Stimulated activated CD4-positive, alpha-beta T cell treated with anti-CD3 and anti-CD28 coated beads, Interleukin-4, amount 100 ng/mL, for 24 hours (primary cell): ENCODE measurements at places on chromosomes 11 and 22.

DNA sequence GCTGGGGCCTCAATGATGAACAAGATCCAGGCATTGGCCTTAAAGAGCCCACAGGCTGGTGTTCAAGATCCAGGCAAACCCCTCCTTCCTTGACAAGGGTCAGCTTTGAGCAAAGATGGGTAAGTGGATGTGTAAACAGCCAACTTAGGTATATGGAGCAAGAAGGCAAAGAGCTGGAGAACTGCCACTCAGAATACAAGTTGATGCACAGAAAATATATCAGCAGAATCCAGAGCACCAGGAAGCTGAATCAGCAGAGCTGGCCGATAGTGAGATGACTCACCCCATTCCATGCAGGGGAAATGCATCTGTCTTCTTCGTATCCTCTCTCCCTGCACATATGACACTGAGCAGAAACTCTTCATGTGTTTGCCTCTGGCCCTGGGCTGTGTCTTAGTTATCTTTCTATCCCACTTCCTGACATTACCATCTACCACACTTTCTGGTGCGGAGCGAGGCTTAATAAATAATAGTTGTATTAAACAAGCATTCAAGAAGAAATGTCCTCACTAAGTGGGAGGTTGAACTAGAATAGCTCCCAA is 57.8 kb downstream of the ENDOD1 start:
- no peak for DNase-seq

DNA sequence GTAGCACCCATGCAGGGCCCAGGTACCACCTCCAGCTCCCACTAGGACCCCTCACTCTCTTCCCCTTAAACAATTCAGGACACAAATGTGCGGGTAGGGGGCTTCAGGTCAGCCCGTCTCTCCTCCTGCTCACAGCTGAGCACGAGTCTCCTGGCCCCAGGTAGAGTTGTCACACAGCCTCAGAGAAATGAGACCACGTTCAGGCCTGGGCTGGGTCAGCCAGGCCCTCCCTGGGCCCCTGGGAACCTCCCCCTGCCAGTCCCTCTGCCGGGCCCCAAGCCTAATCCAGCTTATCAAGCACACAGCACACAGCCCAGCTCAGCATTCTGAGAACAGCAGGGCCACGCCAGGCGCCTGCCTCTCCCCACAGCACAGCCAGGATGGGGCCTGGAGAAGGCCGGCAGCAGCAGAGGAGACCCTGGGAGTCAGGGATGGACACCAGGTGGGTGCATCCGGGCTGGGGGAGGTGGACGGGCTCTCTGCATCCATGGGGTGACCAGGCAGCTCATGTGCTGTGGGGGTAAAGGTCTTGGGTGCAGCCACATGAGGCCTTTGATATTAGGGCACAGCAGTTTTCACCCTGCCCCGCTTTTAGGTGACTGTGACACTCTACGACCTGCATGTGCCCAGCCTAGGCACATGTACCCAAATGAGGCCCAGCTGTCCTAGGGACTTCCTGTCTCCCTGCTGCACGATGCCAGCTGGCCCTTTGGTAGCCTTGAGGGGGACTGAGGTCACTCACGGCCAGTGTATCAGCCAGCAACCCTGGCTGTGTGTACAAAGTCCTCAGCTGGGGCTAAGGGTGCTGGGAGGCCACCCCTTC is 87.0 kb downstream of the MORC2 start:
- DNase-seq = no peak

- DNase-seq = no peak
Observed at GRCh38 chr11:86812322-86812670, 12.0 kb downstream of the PRSS23 start.

GRCh38 chr11:127552446-127552845 is 551.9 kb upstream of the KIRREL3 start:
- no peak for DNase-seq

DNA sequence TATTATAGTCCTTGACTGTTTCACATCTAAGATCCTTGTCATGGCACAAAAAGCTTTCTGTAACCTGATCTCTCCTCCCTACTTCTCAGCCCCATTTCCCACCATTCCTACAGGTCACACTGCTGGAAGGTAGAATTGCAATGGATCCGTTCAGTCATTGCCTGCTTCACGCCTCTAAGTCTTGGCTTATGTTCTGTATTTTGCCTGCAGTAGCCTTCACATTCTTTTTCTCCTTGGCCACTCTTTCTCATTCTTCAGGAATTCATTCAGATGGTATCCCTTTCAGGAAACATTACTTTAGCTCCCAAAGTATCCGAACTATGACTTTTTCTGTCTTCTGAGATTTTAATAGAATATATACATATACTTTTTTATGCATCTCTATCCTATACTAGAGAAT is 731.5 kb downstream of the NTM start:
- DNase-seq = no peak

DNA sequence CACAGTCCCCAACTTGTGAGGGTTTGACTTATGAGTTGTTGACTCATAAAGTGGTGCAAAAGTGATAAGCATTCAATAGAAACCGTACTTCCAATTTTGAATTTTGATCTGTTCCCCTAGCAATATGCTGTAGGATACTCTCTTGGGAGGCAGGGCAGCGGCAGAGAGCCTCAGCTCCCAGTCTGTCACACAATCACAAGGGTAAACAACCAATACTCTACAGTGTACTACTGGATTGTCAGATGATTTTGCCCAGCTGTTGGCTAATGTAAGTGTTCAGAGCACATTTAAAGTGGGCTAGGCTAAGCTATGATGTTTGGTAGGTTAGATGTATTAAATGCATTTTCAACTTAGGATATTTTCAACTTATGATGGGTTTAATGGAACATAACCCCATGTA is 13.7 kb upstream of the NXPE2 start:
- no peak for DNase-seq

- DNase-seq = no peak
Observed at GRCh38 chr22:27598792-27599191, 202.8 kb downstream of the MN1 start.

GRCh38 chr22:27152033-27152432 is 494.6 kb downstream of the MIAT start:
- no peak for DNase-seq

DNA sequence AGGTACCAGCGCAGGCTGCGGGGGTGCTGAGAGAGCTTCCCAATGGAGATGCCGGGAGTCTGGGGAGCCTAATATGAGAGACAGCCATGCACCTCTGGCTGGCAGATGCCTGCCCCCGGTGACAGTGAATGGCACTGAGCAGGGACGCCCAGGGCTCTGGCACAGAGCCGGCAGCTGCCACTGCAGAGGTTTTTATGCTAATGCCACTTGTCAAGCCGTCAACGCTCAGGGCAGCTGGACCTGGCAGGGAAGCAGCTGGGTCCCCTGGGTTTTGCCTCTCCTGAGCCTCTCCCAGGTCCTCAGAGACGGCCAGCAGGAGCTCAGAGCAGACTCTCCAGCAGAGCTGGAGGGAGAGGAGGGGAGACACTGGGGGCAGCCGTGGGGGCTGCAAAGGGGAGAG is 573.6 kb downstream of the BUD13 start:
- no peak for DNase-seq

DNA sequence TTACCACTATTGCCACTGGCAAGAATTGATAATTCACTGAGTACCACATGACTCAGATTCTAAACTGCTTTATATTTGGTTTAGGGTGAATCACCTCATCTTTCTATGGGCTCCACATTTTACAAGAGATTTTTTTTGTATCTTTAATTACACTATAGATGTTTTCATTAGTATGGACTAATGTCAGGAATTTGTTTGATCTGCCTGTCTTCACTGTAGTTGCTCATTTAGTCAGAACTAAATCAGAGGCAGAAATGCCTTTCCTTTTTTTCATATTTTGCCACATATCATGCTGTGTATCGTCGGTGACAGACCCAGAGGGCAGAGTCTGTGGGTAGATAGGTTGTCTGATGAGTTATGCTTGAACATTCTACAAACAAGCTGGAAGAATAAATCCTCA is 524.1 kb downstream of the METTL15 start:
- DNase-seq = no peak

DNA sequence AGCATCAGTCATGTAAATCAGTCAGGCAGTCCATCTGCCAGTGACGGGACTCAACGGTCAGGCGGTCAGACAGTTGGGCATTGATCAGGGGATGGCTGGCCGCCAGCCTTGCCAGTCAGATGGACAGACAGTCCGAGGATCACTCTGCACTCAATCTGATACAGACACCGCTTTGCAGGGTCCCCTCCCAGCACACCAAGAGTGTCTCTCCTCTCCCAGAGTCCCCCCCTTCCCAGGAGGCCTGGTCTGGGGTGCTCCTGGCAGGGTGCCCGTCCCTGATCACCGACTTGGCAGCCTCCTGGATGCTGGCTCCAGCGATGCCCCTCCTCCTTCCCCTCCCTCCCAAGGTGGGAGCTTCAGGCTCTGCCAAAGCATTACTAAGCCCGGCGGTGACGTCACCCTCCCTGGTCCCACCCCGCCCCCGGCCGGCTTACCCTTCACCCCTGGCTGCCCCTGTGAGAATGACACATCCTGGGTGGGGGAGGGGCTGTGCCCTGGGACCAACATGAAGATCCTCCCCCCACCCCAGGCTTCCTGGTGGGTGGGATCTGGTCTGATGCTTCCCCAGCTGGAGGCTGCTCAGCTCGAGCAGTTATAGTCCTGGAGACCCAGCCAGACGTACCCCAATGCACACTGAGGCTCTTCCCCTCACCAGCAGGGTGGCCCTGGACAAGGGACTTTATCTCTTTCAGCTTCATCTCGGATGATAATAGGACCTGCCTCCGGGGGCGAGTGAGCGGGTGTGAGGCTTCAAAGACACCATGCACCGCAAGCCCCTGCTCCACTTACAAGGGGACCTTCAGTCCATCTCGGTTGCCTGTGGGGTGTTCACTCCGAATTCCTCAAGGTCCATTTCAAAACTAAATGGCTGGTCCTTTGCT is 69.2 kb downstream of the CD82 start:
- no peak for DNase-seq

DNA sequence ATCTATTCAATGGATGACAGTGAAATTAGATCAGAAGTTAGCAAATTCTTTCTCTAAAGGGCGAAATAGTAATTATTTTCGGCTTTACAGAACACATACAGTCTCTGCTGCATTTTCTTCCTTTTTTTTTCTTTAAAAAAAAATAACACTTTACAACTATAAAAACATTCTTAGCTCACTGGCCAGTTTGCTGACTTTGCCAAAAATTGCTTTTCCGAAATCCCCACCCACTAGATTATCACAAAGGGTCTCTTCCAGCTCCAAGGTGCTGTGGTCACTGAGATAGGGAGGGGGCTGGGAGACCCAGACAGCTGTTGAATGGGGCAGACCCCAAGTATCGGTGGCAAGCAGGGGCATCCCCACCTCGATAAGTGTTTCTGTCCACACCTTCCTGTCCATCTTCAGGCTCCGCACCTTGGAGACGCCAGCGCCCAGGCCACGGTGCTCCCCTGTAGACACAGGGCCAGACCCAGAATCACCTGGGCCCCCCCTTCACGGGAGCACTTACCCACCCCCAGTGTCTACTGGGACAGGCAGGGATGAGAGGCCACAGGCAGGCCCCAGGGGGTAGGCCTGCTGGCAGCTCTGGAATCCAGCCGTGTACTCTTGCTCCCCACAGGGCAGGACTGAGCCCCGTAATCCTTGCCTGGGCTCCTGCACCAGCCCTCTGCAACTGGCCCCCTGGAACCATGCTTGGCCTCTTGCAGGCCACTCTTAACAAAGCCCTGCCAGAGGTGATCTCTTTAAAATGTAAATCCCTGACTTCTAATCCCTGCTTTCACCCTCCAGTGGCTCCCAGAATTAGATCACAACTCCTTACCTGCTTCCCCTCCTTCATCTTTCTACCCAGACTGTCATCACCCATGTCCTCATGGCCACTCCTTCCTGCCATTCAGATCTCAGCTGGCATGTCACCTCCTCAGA is 31.5 kb upstream of the PDE2A start:
- DNase-seq = no peak

- DNase-seq = no peak
Observed at GRCh38 chr11:70496591-70497535, 98.5 kb downstream of the CTTN start.

DNA sequence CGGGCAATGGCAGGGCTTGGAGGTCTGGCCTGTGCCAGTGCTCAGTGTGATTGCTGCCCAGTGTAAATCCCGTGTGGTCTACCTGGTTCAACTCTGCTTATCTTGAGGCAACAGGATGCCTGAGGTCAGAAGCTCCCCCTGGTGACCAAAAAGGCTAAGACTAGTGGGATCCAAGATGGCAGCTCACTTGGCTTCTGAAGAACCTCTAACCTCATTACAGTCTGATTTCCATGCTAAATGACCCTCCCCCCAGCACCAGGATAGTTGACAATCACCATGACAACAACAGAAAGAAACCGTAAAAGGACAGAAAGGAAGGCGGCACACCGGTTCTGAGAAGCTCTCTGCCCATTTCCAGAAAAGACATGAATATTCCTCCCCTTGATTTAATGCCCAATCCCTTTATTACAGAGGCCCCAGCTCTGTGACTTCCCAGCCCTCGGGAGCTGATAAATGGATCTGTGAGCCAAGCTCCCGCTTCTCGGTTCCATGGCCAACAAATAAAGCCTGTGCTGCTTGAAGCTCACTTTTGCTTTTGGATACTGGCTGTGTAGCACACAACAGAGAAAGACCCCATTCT is 398.4 kb downstream of the CTTN start:
- DNase-seq = no peak

- DNase-seq = no peak
Observed at GRCh38 chr11:30451167-30451566, 128.3 kb downstream of the ARL14EP start.

DNA sequence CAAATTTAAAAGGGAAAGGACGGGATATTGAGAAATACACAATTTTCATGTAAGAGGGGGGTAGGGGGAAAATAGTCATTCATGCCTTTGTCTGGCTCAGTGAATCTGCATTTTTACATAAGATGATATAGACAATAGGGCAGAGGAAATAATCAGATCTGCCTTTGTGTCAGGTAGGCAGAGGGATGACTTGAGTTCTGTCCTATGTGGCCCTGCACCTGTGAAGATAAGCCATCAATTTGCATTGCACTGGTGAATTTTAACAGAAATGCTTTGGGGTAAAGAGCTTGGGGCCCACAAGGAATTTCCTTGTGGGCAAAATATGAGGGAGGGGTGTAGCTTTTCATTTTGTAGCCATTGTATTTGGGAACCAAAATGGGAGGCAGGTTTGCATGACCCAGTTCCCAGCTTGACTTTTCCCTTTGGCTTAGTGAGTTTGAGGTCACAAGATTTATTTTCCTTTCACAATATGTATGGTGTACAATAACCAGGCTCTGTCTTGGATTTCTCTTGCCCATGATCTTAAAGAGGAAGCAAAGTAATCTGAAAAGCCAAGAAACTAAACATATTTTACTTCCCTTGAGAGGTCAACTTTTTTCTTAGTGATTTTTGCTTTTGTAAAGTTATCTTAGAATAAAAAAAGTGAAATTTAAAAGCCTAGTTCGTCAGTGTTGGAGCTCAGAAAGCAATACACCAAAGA is 77.7 kb upstream of the SORL1 start:
- no peak for DNase-seq

DNA sequence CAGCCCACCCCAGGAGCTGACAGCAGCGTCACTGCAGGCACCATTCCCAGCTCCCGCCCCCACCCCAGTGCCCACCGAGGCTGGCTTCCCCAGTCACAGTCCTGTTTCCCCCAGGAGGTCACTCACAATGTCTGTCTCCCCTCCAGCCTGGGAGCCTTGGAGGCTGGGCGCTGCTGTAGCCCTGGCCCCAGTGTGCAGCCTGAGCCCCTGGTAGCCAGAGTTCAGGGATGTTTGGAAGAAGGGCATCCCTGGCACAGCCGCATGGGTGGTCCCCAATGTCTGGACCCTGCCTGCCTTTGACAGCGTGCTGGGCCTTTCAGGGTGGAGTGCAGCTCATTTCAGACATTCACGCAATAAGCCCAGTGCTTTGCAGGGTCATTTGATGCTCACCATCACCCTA is 4.3 kb downstream of the CAPN5 start:
- no peak for DNase-seq
